ENCODE measurements at places on chromosomes 2 and 18. TPM values are rescaled to one million over a fixed set of nuclear protein-coding genes. Genes with fewer than 3 reads are reported as not detected.

The ZRANB3 gene
- 9.9 TPM for total RNA-seq

The AAMP gene
- total RNA-seq: 88.0 TPM

GRCh38 chr2:176234156-176234555 is 35.1 kb upstream of the MTX2 start:
- no peaks in the 10 kb centered on the region for H3K36me3 ChIP-seq
- no peak for DNase-seq
- no peaks in the 10 kb centered on the region for H3K4me1 ChIP-seq
- peaks cover 5% of the 10 kb centered on the region for H3K27me3 ChIP-seq
- no peak overlapping the region for H3K4me3 ChIP-seq

DNA sequence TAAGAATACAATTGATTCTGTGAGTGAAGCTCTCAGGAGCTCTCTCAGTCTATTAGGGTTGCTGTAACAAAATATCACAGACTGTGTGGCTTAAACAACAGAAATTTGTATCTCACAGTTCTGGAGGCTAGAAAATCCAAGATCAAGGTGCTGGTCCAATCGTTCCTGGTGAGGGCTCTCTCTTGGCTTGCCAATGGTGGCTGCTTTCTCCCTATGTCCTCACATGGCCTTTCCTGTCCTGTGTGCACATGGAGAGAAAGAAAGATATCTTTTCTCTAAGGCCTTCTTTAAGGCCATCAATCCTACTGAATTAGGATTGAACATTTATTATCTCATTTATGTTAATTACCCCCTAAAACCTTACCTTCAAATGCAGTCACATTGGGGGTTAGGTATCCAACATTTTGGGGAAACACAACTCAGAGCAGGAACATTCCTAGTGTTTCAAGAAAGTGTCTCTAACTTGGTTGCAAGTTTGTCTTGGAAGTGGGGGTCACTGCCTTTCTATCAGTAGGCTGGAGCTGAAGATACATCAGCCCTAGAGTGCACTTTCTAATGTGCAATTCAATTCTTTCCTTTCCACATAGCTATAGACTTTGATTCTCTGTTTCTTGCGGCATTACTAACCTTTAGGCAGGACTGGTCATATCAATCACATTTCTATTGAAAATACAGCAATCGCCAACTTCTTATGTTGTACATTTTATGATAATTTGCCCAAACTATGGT is 24.8 kb downstream of the TFPI start:
- peaks cover 26% of the 10 kb centered on the region for H3K4me1 ChIP-seq
- no peak overlapping the region for H3K4me3 ChIP-seq
- H3K27me3 ChIP-seq: no peaks in the 10 kb centered on the region

GRCh38 chr2:208265371-208265800 is 669 bp upstream of the PIKFYVE start:
- H3K4me3 ChIP-seq: peak overlapping the region; percentile 98
- peak overlapping the region; percentile 86 for H3K27ac ChIP-seq
- peaks cover 2% of the 10 kb centered on the region for H3K27me3 ChIP-seq
- DNase-seq: no peak

DNA sequence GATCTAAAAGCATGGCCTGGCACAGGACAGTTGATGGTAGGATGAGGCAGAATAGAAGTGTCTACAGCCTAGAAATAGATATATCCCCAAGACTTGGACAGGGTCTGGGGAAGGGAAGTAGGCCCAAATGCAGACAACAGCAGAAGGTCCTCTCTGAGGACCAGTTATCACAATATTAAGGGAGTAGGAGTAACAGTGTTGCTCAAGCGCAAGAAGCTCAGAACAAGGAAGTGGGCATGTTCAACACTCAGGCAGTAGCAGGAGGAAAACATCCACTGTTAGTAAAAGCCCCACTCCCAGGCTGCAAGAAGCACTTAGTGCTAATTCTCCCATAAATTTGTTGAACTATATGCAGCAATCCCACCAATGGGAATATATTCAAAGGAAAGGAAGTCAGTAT is 314.7 kb downstream of the METTL4 start:
- H3K4me1 ChIP-seq: peaks cover 24% of the 10 kb centered on the region
- no peak overlapping the region for H3K4me3 ChIP-seq

GRCh38 chr2:102131564-102131963 is 11.0 kb upstream of the IL1R1 start:
- peaks cover 7% of the 10 kb centered on the region for H3K36me3 ChIP-seq
- peaks cover 49% of the 10 kb centered on the region for H3K4me1 ChIP-seq
- H3K27ac ChIP-seq: no peak overlapping the region
- no peak overlapping the region for H3K4me3 ChIP-seq

- no peak overlapping the region for H3K4me3 ChIP-seq
- no peak overlapping the region for H3K27ac ChIP-seq
- peak; percentile 33 for DNase-seq
- H3K4me1 ChIP-seq: peaks cover 32% of the 10 kb centered on the region
- H3K36me3 ChIP-seq: no peaks in the 10 kb centered on the region
Observed at GRCh38 chr2:174985614-174986013, 19.6 kb downstream of the CHN1 start.

The IL1B gene
- 1.2 TPM for total RNA-seq

The LYG1 gene
- total RNA-seq: 0.23 TPM

DNA sequence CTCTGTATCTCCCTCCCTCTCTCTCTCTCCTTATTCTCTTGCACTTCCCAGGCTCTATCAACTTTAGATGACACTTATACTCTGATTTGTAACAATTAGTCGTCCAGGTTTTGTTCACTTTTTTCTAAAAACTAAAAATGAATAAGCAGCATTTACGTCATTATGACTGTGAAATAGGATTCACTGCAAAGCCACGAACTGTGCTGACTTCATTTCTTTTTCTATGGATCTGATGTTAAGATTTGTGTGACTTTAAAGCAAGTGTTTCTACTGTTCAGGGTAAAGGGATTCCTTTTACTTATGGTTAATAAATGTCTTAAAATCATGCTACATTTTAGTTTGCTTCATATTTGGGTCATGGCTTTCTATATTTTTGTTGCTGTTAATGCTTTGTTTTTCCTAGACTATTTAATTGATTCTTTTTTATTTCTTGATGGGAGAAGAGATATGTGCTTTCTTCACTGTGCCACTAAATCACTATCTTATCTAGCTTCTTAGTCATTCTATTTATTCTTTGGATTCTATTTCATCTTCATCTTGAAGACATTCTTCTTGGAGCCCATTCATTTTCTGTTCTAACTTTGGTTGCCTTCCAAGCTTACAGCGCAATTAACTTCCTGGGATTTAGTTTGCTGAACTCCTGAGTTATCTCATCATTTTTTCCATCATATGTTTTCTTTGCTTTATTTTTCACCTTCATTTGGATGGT is 480.4 kb upstream of the TRIB2 start:
- peaks cover 10% of the 10 kb centered on the region for H3K4me1 ChIP-seq
- no peak overlapping the region for H3K4me3 ChIP-seq
- no peaks in the 10 kb centered on the region for H3K36me3 ChIP-seq
- no peak overlapping the region for H3K27ac ChIP-seq
- no peaks in the 10 kb centered on the region for H3K27me3 ChIP-seq
- no peak for DNase-seq

The ZBTB7C gene
- not detected for total RNA-seq

- no peak overlapping the region for H3K4me3 ChIP-seq
- H3K27me3 ChIP-seq: no peaks in the 10 kb centered on the region
- peaks cover 33% of the 10 kb centered on the region for H3K4me1 ChIP-seq
Observed at GRCh38 chr2:175175896-175176295, 5.6 kb downstream of the ATP5MC3 start.
